Osteoblast (primary cell): ENCODE measurements at places on chromosomes 4 and X. TPM values are rescaled to one million over a fixed set of nuclear protein-coding genes. Genes with fewer than 3 reads are reported as not detected.

ZCCHC18 gene
- 0.29 and 1.1 TPM in 2 replicates for total RNA-seq

LONRF3 gene
- total RNA-seq: 0.36 and 0.59 TPM in 2 replicates

GRCh38 chrX:100625985-100626491, 10.6 kb downstream of the TSPAN6 start:
- no peak for DNase-seq

- no peak for DNase-seq
These were observed 100.6 kb downstream of the AFF2 start for GRCh38 chrX:148601034-148601433.

- no peak for DNase-seq
These were observed 30.3 kb upstream of the ADH1C start for GRCh38 chr4:99382745-99383360.

GRCh38 chrX:35711281-35711680, 86.9 kb upstream of the MAGEB16 start:
- DNase-seq: no peak

GRCh38 chrX:100695302-100695701, 36.6 kb downstream of the SYTL4 start:
- no peak for DNase-seq
